Activated effector memory CD4-positive, alpha-beta T cell treated with anti-CD3 and anti-CD28 coated beads, Interleukin-2, amount 50 U/mL, for 16 hours (primary cell): ENCODE measurements at places on chromosomes 6 and 20.
A peak's percentile ranks its signal among the peaks of the same experiment; 100 is the strongest.

DNA sequence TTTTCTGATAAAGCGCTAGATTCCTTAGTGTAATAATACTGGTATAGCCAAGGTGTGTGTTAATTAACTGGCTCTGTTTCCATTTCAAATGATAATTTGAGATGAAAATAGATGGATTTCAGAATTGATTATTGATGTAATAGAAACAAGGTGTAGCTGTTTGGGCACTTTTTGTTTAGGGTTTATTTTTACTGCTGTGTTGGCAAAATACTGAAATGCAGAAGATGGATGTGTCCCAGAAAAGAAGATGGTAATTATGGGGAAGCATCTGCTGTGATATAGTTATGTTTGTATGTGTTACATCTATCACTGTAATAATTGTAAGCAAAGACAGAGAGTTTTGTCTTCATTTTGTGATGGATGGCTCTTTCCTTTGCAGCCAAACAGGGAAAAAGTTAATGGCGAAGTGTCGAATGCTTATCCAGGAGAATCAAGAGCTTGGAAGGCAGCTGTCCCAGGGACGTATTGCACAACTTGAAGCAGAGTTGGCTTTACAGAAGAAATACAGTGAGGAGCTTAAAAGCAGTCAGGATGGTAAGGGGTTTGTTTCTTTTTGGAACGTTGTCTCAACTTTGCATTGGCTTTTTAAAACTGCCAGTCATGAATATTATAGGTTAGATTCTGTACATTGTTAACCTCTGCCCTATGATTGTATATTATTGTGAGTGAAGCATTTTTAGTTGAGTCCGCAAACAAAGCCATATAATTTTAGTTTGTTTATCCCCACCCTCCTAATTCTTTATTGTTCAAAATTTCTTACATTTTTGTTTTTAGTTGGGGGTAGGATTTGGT, 8.6 kb upstream of the ACAT2 start:
- no peak for DNase-seq

DNA sequence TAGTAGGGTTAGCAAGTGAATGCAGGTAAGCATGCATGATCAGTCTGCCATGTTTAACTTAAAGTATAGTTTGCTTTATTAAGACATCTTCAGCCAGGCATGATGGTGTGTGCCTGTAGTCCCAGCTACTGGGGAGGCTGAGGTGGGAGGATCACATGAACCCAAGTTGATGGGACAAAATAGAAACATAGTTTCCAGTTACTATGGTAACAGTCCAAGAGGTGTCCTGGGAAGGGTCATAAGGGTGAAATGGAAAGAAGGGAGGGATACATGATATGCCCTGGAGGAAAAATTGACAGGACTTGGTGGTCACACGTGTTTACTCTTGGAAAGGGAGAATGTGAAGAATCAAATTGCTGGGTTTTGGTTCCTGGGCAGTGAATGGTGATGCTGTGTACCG, 139.6 kb downstream of the SULF2 start:
- DNase-seq, result no peak

DNA sequence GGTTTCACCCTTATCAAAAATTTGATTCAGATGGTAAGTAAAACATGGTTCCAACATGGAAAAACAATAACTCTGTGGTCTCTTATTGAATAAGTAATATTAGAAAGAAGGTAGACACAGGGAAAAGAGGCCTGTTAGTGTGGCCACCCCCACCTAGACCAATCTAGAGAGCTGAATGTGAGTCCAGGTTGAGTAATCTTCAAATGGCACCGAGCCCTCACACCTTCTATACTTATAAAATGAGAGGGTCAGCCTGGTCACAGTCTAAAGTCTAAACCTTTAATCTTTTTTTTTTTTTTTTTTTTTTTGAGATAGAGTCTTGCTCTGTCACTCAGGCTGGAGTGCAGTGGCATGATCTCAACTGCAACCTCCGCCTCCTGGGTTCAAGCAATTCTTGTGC, 6.9 kb downstream of the FAM184A start:
- DNase-seq, result no peak

DNA sequence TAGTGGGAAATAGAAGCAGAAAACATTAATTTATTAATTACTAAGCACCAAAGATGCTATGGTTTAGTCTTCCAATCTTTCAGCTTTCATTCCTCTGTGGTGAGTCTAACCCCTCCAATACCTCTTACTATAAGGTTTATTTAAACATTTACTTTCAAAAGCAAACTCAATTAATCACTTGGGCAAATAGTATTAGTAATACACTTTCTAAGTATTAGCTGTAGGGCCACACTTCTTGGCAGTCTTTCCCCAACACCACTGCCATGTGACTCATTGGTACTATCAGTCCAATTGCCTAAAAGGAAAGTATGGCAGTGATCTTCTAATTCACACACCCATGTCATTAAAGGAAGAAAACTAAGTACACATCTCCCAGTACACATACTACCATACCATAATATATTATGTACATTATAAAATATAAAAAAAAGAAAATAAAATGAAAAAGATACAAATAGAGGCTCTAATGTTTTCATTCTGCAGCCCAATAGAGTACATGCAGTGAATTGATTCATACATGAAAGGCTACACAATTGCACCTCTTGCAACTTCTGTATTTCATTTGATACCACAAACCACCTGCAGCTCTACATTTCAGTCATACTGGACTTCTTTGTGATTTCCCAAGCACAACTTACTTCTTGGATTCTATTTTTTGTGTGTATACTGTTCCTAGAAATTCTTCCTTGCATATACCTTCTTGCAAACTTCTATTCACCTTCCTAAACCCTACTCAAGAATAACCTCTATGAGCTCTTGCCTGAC, 218.6 kb downstream of the PKHD1 start:
- no peak for DNase-seq

DNA sequence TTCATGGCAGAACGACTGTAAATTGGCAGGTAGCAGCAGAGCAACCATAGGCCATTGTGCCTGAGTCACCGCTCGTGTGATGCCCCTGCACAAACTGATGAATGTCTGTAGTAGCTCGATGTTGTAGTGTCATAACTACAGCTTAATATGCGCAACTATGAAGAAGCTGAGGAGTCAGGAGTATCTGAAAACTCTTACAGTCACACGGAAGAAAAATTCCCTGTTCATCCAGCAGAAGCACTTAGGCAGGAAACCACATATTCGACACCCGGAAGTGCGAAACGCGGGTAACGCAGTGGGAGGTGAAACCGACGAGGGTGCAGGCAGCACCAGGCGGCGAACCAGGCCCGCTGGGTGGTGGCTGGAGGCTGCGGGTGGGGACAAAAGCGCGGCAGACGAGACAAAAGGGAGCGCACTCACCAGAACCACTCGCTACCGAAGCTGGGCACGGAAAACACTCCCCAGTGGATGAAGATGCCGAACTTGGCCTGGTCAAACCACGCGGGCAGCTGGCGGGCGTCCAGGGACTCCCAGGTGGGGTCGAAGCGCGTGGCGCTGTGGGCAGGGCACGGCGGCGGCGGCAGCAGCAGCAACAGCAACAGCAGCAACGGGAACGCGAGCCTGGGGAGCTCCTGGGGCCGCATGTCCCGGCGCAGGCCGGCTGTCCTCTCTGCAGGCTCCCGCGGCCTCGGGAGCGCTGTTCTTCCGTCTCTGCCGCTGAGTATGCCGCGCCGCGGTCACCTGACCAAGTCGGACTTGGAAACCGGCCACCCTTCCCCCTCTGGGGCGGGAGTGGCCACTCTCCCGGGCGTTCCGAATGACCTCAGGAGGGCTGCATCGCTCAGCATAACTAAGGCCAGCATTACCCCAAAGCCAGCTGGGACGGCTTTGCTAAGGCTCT, at the start of gene FUCA2:
FUCA2 (minus strand) TSS at position 730 of the 901 bp plus-strand sequence; CDS start at position 644, 86 bp downstream.
- DNase-seq, result peak; percentile 90

DNA sequence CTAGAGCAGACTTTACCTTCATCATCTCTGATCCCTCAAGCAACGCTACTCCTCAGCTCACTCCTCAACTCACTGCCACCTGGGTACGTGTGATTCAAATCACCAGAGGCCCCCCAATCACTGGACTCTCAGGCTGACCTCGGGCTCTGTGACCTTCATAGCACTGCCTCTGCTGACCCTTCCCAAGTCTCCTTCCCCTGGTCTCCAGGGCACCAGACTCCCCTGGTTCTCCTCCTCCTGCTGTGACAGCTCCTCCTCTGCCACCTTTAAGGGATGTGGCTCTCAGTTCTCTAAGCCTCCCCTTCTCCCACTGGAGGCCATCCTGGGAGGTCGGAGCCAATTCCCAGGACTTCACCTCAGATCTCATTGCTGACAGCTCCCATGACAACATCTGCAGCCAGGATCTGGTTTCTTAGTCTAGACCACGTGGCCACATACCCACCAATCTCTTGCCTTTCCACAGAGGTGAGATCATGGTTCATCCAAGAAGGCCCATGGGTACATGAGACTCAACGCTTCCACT, 90.4 kb downstream of the NFATC2 start:
- peak; percentile 28 for DNase-seq

DNA sequence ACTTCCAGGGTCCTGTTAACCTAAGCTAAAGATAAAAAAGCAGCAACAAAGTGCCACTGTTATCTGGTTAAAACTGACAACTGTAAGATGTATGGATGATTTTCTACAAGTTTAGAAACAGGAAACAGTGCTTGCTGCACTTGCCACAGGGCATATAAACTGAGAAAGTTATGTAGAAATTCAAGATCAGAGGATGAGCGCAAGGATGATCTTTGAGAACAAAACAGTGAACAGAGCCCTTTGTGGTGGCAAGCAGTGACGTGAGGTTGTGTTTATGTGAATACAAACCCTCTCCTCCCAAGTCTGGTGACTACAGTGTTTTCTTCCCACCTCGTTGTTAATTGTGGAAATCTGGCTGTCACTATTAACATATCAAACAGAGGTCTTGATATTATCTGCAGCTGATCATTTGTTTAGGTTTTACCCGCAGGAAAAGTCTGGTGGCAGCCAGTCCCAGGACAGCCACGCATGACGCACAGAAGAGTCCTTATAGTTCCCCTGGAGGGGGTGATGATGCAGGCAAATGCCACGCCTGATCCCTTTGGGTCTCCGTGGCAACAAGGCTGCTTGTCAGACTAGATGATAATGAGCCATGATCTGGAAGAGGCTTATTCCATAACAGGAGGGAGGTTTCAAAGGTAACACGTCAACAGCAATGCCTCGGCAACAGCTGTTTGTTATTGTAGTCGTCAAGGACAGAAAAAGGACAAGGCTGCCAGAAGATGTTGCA, 43.1 kb upstream of the TNFAIP3 start:
- DNase-seq, result peak; percentile 90

- no peak for DNase-seq
Observed at GRCh38 chr6:169230322-169230665, 23.4 kb downstream of the THBS2 start.

DNA sequence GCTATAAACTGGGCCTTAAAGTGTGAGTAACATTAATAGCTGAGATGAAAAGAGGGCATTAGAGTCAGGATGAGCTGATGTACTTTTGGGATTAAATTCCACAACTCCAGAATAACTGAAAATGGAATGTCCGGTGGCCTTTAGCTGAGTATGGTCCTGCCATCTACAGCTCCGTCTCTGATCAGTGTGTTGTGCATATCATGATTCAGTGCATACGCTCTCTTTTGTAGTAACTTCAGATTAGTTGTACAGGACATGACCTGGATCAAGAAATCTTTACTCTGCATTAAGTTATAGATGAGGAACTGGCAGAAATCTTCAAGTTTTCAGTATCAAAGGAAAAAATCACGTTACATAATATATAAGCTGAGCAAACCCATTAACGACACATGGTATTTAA, 92.4 kb downstream of the MTFR2 start:
- no peak for DNase-seq

- no peak for DNase-seq
Observed at GRCh38 chr6:150773969-150774368, 91.5 kb upstream of the MTHFD1L start.

DNA sequence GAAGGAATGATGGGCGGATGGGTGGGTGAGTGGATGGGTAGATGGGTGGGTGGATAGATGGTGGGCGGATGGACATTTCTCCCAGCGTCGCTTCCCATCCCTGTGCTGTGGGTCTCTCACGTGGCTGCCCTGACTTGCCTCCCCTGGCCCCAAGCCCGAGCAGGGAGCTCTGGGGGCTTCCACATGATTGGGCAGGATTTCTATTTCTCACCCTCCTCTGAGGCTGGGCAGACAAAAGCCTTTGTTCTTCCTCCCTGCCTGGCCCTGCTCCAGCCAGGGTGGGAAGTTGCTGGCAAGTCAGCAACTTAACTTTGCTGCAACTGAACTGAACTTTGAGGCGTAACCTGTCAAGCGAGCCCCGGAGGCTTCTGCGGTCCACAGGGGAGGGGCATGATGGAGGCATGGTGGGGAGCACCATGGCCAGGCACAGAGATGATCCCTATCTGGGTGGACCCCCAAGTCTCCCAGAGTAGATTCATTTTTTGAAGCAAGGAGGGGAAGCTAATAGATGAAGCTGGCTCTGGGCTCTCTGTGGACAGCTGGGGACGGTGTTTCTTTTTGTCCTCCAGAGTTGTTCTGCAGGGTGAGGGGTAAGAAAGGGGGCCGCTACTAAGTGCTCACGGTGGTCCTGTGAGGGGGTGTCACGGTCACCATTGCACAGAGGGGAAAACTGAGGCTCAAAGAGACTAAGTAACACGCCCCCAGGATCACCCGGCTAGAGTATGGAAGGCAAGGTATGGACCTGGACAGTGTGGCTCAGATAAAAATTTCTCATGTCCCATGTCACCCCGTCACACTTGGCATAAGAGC, 140.1 kb downstream of the CEBPB start:
- DNase-seq, result no peak

GRCh38 chr20:38248133-38248532, 12.4 kb downstream of the KIAA1755 start:
- DNase-seq, result no peak

DNA sequence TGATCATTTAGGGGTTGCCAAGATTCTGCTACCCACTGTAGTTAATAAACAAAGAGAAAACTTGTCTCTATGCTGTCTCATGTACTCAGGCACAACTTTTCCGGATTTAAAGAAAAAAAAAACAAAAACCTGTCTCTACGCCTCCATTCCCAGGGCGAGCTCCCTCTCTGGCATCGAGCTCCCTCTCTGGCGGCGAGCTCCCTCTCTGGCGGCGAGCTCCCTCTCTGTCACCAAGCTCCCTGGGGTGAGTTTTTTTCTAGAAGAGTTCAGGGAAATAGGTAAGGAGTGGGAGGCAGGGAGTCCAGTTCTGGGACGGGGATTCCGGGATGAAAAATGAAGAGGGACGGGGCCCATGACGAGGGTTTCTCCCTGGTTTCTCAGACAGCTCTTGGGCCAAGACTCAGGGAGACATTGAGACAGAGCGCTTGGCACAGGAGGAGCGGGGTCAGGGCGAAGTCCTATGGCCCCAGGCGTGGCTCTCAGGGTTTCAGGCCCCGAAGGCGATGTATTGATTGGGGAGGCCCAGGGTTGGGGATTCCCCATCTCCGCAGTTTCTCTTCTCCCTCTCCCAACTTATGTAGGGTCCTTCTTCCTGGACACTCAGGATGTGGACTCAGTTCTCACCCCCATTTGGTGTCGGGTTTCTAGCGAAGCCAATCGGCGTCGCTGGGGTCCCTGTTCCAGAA, 16.5 kb upstream of the HLA-A start:
- no peak for DNase-seq

GRCh38 chr6:139257821-139258398, 33.9 kb downstream of the TXLNB start:
- no peak for DNase-seq

GRCh38 chr6:37077905-37078296, 72.4 kb downstream of the FGD2 start:
- DNase-seq, result no peak
